ENCODE measurements at places on chromosomes 12 and 14.

GRCh38 chr12:109894939-109895338, 5.1 kb upstream of the TCHP start:
- no peak for DNase-seq

GRCh38 chr12:115400011-115400410, 716.0 kb upstream of the TBX3 start:
- DNase-seq: no peak

- no peak for DNase-seq
These were observed 77.8 kb upstream of the CPNE8 start for GRCh38 chr12:38983117-38983571.

- no peak for DNase-seq
These were observed 18.6 kb upstream of the CCDC198 start for GRCh38 chr14:57512220-57512619.

DNA sequence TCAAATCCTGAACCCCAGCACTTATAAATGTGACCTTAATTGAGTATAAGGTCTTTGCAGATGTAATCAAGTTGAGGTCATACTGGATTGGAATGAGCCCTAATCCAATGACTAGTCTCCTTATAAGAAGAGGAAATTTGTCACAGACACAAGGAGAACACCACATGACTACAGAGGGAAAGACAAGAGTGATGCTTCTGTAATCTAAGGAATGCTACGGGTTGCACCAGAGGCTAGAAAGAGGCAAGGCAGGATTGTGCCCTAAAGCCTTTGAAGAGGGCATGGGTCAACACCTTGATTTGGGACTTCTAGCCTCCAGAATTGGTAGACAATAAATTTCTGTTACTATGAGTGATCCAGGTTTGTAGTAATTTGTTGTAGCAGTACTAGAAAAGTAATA, 135.0 kb downstream of the FOXG1 start:
- DNase-seq: no peak

DNA sequence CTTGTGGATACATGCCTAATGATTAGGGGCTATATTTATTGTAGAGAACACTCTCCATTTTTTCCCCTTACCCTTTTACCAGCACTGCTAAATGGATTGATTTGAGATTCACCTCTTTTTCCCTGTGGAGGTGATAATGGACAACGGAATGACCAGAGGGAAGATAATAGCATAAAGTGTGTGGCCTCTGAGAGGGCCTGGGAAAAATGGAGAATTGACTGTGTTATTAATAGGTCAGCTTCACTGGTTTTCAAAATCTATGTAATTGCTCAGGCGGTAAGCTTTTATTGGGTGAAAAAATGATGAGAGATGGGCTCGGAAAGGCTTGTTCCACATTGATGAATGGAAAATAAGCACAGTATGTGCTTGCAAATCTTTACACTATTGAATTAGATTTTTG, 15.8 kb downstream of the FLRT2 start:
- no peak for DNase-seq

GRCh38 chr12:114408886-114409851, 3.2 kb upstream of the TBX5 start:
- no peak for DNase-seq

DNA sequence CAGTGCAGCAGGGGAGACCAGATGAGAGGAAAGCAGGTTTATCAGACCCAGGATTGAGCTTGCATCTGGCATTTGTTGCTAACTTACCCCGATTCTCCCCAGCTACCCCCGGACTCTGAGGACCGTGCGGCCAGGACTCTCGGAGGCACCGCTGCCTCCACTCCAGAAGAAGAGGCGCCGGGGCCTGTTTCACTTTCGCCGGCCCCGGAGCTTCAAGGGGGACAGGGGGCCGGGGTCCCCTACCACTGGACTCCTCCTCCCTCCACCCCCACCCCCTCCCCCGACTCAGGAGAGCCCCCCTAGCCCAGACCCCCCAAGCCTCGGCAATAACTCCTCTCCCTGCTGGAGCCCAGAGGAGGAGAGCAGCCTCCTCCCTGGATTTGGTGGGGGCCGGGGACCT, 6.5 kb upstream of the CPNE6 start:
- DNase-seq: no peak

- no peak for DNase-seq
These were observed 103.3 kb upstream of the CCDC175 start for GRCh38 chr14:59679872-59680271.

- no peak for DNase-seq
These were observed 169.4 kb downstream of the KIF26A start for GRCh38 chr14:104307627-104308401.

GRCh38 chr12:124862768-124863415, 772 bp downstream of the SCARB1 start:
- DNase-seq: peak; percentile 36

DNA sequence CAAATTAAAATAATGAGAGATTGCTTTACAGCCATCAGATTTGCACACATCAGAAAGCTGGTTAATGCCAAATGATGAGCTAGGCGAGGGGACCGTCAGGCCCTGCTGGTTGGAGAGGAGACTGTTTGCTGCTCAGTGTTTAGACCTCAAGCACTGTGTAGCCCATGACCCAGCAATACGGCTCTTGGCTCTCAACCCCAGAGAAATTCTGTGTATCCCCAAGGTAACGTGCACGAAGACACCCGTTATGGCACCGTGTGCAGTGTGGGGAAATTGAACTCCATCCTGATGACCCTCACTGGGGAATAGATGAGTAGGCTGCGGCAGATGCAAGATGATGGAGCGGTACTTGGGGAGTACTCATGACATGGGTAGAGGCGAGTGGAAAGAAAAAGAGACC, 55.7 kb downstream of the EID3 start:
- no peak for DNase-seq

DNA sequence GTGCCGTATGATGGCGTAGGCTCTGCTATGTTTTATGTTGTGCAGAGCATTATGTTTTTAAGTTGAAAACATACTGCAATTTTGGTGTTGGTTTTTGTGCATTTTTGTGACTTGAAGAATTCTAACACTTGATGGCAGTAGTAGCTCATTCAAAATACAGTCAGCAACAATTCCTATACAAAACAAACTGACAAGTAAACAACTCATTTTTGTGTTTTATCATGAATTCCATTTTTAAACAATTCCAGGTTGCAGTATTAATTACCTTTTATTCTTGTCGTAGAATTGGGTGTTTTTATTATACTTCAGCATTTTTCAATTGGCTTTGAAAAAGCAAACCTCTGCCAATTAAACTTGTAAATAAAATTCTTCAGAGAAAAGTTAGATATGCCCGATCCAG, 4.1 kb upstream of the CCER1 start:
- DNase-seq: no peak
